Substantia nigra (tissue), 51 donors: ENCODE measurements at places on chromosomes 11 and 22.

DNA sequence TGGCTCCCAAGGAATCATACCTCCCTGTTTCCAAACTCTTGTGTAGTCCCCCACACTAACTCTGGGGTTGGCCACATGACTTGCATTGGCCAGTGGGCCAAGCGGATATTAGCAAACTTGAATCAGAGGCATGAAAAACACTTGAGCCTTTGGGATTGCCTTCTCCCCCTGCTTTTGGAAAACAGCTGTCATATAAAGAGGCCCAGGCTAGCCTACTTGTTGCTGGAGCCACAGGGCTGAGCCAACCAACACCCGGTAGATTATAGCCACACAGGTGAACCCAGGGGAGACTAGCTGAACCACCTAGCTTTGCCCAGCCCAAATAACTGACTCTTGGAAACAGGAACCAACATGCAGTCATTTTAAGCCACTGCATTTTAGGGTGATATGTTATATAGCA, 354.8 kb downstream of the TENM4 start:
- no peak for DNase-seq

GRCh38 chr11:128775468-128775867, 81.6 kb downstream of the FLI1 start:
- DNase-seq = no peak

GRCh38 chr11:28038775-28039174, 69.2 kb downstream of the KIF18A start:
- DNase-seq = no peak

DNA sequence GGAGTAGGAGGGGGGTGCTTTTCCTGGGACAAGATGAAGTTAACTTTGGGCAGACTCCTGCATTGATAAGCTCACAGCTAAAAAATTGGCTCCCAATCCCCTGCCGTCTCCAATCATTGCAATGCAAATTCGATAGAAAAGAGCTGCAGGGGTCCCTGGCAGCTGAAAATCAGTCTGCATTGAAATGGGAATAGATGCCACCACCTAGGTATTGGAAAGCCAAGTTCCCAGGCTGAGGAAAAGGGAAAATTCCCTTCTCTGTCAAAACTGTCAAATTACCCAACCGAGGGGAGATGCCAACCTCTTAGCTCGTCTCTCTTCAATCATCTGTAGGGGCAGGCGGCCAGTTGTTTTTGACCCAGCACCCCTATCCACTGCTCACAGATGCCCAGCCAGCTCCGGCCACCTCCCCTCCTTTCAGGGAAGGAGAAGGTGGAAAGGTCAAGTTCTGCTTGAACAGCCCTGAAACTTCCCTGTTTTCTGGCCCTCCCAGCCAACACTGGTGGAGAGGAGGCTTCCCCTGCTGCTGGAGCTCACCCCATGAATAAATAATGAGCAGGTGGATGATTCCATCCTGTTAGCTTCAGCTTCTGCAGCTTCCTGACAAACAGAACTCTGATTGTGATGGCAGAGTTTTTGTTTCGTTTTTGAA, 916.3 kb downstream of the TBC1D22A start:
- DNase-seq = no peak

GRCh38 chr11:45396394-45396793, 110.3 kb upstream of the SYT13 start:
- no peak for DNase-seq

DNA sequence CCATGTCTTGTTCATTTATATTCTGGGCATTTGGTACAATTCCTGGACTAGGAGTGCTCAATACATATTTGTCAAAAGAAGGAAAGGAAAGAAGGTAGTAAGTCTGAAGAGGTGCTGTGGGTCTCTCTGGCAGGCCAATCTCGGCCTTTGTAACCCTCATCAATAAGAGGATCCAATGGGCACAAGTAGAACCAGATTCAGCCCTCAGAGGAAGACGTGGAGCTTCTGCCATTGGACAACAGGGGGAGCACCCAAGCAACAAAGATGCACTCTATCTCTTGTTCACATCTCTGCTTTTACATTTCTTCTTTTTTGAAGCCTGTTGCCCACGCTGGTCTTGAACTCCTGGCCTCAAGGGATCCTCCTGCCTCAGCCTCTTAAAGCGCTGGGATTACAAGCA, 2.2 kb upstream of the VPS11 start:
- DNase-seq = no peak

DNA sequence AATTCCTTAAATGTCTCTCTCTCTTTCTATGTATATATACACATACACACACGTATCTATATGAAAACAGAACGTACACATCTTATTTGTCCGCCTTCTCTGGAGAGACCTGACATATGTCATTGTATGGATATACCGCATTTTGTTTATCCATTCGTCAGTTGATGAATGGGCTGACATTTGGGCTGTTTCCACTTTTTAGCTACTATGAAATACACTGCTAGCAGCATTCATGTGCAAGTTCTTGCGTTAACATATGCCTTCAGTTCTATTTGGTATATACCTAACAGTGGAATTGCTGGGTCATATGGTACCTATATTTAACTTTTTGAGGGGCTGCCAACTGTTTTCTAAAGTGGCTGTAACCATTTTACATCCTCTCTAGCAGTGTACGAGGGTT, 18.0 kb upstream of the DNAJB13 start:
- DNase-seq = no peak

- no peak for DNase-seq
Observed at GRCh38 chr11:38100836-38101462, 1502.9 kb upstream of the RAG2 start.

GRCh38 chr11:130314184-130314749, 450 bp downstream of the ZBTB44 start:
- DNase-seq = peak; percentile 36

DNA sequence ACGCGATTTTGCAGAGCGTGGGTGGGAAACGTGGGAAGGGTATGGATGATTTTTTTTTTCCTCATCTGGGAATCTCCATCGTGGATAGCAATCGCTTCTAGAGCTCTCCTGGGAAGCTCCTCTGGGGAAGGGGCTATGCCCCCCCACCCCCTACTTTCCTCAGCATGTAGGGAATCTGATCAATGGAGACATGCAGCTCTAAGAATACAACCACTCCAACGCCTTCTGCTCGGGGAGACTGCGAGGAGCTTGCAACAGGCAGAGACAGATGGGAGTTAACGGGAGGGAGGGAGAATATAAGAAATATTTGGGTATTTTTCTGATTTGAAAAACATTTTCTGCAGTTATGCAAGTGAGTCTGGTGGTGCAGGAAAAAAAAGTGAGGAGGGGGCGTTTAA, 104.6 kb upstream of the HSD17B12 start:
- no peak for DNase-seq

GRCh38 chr22:48284671-48285070, 1522.2 kb downstream of the TBC1D22A start:
- no peak for DNase-seq

- no peak for DNase-seq
Observed at GRCh38 chr11:991711-992307, 44.7 kb downstream of the MUC6 start.

DNA sequence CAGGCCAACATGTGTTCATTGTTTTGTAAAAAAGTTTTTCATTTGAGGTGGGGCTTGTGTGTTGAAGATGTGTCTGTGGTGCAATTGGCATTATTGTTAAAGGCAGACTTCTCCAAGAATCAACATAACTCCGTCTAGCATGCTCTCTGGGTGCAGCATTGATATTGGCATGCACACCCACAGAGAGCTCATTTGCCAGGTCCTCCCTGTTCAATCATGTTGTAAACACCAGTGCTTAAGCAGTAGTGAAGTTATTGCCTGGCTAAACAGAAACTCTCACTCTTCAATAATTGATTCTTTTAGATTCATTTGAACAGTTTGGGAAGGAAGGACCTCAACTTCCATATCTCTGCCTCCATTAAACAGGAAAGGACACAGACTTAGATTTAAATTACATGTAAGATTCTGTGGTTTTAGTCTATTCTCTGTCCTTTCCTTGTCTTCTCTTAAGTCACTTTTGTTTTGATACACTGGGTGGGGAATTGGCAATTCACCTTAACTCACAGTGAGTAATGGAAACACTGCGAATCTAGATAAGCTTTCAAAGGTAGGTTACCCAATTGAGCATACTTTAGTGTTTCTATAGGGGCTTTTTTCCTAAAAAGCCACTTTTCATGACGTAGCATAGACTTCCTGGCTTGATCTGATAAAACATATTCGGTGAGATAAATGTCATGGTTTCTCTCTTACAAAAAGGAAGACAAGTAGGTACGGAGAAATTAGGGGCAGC, 30.8 kb upstream of the EXPH5 start:
- no peak for DNase-seq

DNA sequence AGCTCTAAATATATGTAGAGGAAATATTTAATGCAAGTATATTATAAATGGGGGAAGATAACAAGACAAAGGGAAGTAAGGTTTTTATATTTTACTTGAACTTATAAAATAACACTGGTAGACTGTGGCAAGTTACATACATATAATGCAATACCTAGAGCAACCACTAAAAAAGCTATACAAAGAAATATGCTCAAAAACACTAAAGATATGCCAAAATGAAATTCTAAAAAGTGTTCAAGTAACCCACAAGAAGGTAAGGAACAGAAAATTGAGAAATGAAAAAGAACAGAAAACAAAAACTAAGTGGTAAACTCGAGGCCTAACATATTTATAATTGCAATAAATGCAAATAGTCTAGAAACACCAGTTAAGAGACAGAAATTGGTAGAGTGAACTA, 32.5 kb downstream of the BTG4 start:
- DNase-seq = no peak

DNA sequence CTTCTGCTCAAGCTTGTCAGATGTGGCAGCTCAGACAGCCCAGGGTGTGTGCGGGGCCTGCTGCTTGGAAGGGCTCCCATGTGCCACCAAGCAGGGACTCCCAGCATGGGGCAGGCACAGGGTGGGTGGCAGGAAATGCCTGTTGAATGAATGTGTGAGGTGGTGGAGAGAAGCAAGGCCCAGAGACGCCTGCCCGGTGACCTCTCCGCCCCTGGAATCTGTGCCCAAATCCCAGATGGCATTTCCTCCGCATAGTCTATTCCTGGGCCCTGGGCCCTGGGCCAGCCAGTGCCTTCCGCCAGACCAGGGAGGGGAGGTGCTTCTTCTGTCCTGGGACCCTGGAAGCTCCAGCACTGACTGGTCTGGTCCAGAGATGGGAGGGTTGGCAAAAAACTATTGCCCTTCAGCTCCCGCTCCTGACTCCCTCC, 3.7 kb downstream of the CST6 start:
- no peak for DNase-seq

- no peak for DNase-seq
Observed at GRCh38 chr11:12995188-12995587, 13.9 kb upstream of the RASSF10 start.

DNA sequence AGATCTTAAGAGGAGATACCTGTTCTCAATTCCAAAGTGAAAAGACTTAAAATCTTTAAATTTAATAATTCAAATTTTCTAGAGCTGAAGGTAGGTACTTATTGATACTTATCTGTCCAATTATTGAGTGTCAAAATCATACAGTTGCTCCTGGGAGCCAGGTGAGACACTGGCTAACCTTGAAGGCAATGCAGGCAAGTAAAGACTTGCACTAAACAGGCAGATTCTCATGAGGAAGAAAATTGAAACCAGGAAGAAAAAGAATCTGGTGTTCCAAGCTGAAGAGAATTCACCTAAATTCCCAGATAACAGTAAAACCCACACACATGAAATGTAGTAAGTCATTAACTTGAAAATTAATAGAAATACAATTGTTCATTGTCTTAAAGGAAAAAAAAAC, 30.3 kb downstream of the VSIG10L2 start:
- no peak for DNase-seq

DNA sequence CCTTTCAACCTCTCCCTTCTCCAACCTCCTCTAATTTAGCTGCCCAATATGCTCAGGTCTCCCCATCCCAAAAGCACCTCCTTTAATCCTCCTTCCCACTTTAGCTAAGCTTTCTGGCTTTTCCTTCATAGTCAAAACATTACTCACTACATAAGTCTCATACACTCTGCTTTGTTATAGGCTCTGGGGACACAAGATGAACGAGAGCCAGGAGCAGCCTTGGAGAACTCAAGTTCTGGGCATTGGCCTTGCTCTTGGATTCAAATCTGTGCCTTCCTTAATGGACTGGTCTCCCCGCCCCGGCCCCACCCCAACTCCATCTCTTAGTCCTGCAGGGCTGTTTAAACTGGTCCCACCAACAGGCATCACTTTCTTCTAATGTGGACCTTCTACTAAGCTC, 11.4 kb upstream of the HPX start:
- DNase-seq = no peak

GRCh38 chr11:118607401-118608359, at the start of gene PHLDB1:
PHLDB1 (plus strand) TSS chr11:118607615; CDS start chr11:118613837, 6,222 bp downstream.
- peak; percentile 69 for DNase-seq

- DNase-seq = no peak
Observed at GRCh38 chr11:1729692-1730011, 20.7 kb downstream of the IFITM10 start.

- no peak for DNase-seq
Observed at GRCh38 chr11:94895451-94895850, 77.9 kb downstream of the CWC15 start.

DNA sequence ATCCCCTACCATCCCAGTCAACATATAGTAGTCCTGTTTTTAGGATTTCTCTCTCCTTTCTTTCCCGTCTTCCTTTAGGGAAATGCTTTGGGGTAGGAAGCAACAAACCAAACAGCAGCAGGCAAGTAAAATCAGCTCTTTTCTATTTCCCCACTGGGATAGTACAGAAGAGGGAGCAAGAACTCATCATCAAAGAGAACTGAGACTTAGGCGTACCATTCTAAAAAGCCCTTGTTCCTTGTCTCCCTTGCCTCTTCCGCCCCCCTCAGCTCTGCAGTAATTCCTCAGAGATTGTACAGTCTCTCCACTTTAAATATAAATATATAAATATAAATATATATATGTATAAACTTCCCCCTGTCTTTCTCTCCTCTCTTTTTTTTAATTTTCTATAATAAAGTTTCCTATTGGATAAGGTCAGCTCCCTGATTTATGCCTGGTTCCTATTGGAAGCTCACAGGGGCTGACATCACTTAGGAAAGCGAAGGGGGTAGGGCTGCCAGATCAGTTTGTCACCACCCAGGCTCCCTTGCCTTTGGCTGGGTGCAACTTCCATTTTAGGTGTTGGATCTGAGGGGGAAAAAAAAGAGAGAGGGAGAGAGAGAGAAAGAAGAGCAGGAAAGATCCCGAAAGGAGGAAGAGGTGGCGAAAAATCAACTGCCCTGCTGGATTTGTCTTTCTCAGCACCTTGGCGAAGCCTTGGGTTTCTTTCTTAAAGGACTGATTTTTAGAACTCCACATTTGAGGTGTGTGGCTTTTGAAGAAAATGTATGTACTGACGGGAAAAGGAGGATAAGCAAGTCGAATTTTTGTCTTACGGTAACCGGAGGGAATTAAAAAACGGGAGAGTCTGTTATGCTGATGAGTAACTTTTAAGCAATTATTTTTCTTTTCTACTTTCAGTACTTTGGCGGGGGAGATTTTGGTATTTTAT, at the start of gene CTNND1:
TSS of gene CTNND1 (plus strand) at position 502 of the 934 bp plus-strand sequence. CDS start 29,677 bp downstream, outside the sequence.
- DNase-seq = peak; percentile 51

DNA sequence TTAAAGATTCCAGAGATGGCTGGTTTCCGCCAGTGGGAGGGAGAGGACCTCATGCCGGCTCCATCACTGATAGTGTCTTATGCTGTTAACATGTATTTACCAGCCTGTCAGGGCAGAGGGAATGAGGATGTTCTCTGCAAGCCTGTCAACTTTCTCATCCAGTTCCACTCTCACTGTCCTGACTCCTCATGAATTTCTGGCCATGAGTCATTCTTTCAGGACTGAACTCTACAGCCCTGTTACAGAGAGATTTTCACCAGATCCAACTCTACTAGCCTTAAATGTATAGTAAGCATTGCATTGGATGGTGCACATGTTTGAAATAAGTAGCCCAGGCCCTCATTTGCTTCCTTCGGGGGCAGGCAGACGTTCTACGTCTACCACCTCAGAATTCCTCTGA, 387.7 kb downstream of the TMEM135 start:
- DNase-seq = no peak

GRCh38 chr11:117319214-117319840, 3.3 kb upstream of the BACE1 start:
- DNase-seq = no peak

GRCh38 chr11:2721210-2721916, 21.6 kb upstream of the KCNQ1OT1 start:
- no peak for DNase-seq
